ENCODE measurements at places on chromosomes 12 and 14.

- DNase-seq, result no peak
Observed at GRCh38 chr14:71245659-71246361, 338.6 kb downstream of the PCNX1 start.

DNA sequence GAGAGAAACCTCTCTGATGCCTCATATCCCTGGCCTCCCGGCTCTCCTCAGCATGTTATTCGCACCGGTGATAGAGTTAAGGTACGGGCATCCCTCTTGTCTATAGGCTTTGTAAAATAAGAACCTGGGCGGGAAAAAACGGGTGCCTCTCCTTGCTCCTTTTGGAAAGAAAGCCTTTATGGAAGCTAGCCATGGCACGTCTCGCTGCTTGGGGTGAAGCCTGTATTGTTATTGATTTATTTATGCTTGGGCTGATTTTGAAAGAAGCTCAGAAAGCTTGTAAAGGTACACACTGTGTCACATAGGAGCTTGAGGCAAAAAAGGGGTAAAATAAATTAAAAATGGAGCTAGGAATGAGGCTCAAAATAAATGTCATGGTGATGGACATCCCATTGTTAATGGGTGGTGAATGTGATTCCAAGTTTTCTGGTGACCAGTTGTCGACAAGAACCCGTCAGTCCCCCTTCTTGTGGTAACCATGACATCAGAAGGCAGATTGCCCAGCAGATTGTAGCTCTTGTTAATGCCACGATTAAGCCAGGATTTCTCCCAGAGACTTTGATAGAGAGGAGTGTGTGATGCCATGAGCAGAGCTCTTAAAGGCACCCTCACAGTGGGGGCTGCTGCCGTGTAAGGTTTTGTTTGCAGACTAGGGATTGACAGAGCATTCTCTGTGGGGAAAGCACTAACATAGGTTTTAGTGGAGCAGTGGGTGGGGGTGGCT is 50.4 kb upstream of the ASPG start:
- no peak for DNase-seq

GRCh38 chr12:15732341-15733061 is 56.7 kb downstream of the EPS8 start:
- no peak for DNase-seq

DNA sequence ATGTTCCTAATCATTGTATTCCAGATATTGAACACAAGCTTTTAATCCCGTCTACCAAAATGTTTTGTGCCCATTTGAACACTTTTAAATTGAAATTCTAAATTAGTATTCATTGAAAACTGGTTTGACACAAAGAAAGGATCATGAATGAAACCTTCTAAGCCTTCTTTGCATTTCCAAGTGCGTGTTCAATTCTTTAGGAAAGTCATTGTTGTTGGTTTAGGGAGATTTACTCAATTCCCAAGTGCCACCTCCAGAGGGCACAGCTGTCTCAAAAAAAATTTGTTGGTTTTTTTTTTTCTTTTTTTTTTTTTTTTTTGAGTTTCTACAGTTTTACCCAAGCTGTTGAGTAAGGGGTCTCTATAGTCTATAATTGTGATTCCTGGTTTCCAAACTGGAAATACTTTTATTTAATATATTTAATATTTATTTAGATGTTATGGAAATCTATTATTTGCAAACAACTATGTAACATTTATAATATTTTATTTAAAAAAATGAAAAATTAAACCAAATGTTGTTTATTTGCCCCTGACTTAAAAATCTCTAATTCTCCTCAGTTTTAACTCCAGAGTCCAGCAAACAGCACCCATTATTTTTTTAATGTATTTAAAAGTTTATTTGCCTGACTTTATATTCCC is 79.9 kb downstream of the NEDD1 start:
- peak; percentile 13 for DNase-seq

GRCh38 chr12:126676434-126676833 is 1590.5 kb upstream of the TMEM132C start:
- DNase-seq, result no peak

- DNase-seq, result no peak
Observed at GRCh38 chr12:131598717-131599116, 112.2 kb upstream of the SFSWAP start.

GRCh38 chr12:102474438-102475064 is 5.8 kb downstream of the IGF1 start:
- no peak for DNase-seq

- DNase-seq, result no peak
Observed at GRCh38 chr14:30580616-30581282, 21.8 kb downstream of the G2E3 start.

DNA sequence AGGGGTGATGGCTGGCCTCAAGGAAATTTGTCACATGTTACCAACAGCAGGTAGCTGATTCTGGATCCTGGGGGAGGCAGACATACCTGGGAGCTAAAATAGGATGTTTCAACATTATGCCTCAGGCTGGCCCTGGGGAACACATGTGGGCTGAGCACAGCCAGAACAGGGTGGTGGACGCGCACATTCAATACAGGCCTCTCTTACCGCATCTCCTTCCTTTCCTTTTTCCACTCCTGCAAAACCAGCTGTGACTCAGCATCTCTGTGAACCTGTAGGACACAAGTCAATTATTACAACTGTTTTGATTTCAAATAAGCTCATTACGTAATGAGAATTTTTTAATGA is 61.0 kb downstream of the NT5DC3 start:
- no peak for DNase-seq

- DNase-seq, result no peak
Observed at GRCh38 chr14:81388336-81388735, 11.8 kb downstream of the STON2 start.

GRCh38 chr12:54472494-54473262 is 724 bp downstream of the GTSF1 start:
- DNase-seq, result no peak

- DNase-seq, result no peak
Observed at GRCh38 chr14:33309106-33309505, 370.4 kb downstream of the NPAS3 start.

GRCh38 chr12:78697817-78698415 is 166.7 kb upstream of the SYT1 start:
- DNase-seq, result no peak

DNA sequence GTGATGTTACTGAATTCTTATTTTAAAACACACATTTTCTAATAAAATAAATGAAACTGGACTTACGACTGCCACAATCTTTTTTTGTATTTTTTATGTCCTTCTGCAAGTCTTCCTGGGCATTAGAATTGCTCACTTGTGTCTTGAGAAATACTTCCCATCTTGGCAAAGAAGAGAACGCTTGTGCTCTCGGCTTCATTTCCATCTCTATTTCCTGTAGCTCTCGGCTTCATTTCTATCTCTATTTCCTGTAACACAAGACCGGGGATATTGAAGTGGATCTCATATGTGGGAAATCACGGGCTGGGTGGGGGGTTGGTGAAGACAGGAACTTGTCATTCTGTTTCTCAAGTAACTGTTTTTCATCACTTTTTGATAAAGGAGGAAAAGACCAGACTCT is 77.9 kb downstream of the EP400 start:
- no peak for DNase-seq

- no peak for DNase-seq
Observed at GRCh38 chr12:116628989-116629388, 69.8 kb downstream of the MAP1LC3B2 start.

GRCh38 chr14:100664841-100665510 is 61.7 kb upstream of the DLK1 start:
- no peak for DNase-seq

- DNase-seq, result no peak
Observed at GRCh38 chr12:26282339-26282940, 87.1 kb downstream of the SSPN start.

- DNase-seq, result no peak
Observed at GRCh38 chr12:96452261-96452922, 37.0 kb upstream of the CFAP54 start.

DNA sequence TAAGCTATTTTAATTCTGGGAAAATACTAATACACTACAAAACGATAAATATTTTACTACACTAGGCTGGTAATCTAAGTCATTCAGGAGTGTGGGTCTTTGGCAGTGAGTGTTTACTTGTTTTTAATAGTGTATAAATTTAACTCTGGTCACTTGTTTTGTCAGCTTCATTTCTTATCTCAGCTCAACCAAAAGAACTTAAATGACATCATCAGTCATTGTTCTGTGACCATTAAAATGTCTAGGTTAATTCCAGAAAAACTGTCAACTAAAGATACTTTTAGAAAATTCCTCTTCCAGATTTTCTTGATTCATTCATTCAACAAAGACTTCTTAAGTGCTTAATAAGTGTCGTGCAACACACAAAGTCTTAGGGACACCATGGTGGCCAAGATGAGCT is 102.8 kb downstream of the FOXN3 start:
- DNase-seq, result no peak
